Esophagus squamous epithelium (tissue), 5 donors: ENCODE measurements at places on chromosomes 5 and 9.

- DNase-seq, result no peak
These were observed 877 bp upstream of the SCGB3A1 start for GRCh38 chr5:180592176-180592575.

GRCh38 chr5:176892663-176893062, 6.5 kb downstream of the HK3 start:
- no peak for DNase-seq

DNA sequence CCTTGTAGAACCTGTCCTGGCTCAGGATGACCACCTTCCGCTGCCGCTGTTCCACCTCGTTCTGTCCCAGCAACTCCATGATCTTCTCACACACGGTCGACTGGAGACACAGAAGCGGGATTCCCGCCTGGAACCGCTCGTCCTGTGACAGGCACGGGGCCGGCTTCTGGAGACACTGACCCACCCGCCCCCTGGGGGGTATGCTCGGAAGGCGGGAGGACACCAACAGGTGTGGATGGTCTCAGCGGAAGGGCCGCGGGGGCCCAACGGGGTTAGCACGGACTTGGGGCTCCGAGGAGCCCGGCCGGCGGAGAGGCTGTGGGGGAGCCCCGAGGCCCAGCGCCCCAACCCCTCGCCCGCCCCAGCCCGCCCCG, 530 bp downstream of the UCK1 start:
- DNase-seq, result no peak

DNA sequence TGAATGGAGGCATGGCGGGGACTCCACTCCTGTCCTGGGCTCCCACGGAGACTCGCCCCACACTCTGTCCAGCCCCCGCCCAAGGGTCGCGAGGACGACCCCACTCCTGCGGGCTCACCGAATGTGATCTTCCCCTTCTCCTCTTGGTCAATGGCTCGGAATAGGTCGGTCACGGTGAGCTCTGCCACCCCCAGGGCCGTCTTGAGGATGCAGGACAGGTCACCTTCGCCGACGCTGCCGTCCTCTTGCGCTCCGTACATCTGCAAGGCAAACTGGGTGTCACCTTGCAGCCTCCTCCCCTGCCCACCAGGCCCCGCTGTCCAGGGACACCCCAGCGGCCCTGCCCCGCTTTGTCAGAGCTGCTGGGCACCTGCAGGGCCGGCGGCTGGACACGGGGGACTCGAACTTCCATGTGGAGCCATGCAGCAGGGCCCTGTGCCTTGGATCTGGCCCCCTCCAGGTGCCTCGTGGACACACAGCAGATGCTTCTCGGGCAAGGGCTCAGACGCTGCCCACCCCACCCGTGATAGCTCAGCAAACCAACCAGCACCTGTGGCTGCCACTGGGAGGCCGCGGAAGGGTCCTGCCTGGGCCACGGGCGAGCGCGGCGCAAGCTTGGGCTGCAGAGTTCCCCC, 21.5 kb upstream of the SLC6A3 start:
- no peak for DNase-seq

DNA sequence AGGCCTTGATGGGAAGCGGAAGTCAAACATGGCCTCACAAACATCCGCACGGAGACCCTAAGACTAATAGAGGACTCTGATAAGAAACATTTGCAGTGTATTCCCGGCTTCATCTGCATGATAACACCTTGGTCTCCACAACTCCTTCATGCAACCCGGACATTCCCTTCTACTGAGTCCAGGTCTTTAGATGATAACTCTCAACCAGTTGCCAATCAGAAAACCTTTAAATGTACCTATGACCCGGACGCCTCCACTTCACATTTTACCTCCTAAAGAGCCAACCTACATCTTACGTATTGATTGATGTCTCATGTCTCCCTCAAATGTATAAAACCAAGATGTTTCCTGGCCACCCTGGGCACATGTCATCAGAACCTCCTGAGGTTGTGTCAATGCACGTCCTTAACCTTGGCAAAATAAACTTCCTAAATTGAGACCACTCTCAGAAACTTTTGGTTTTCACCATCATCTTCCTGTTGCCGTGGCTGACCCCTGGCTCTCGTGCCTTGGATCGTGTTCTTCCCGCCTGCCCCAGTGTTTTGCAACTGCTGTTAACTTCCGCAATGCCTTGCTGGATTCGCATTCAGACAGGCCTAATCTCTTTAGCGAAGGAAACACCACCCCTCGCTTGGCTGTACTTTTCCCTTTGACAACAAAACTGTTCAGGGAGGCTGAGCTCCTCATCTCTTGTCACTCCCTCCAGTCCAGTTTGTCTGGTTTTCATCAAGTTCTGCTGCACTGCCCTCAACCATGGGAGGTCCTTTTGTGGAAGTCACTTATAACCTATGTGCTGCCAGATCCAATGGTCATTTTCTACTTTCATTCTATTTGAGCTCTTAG, 1.1 kb upstream of the DAP start:
- no peak for DNase-seq

- DNase-seq, result no peak
These were observed 330.3 kb downstream of the IRX1 start for GRCh38 chr5:3925935-3926334.

DNA sequence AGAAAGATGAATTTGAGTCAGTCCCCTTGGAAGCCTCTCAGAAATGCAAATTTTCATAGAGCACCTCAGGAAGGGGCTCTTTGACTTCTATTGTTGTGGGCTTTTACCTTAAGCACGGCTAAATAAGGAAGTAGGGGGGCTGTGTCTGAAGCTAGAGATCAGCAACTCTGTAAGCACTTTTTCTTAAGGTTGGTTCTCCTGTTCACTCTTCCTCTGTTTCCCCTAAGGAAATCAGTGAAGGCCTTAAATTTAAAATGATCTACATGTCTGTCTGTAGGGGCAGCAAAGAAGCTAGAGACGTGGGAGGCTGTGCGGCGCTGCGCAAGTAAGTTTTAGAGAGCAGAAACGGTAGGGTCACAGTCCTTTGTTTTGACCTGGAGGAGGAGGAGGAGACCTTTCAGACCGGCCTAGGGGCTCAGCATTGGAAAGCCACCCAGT, 1.2 kb upstream of the CDC14B start:
- DNase-seq, result no peak

GRCh38 chr5:124342986-124343385, 403.5 kb downstream of the ZNF608 start:
- no peak for DNase-seq

GRCh38 chr5:860506-861150, 9.8 kb upstream of the ZDHHC11 start:
- DNase-seq, result no peak
